ENCODE measurements at places on chromosomes 2 and 18.

- DNase-seq, result no peak
These were observed 430.9 kb upstream of the HNRNPA3 start for GRCh38 chr2:176781570-176782217.

DNA sequence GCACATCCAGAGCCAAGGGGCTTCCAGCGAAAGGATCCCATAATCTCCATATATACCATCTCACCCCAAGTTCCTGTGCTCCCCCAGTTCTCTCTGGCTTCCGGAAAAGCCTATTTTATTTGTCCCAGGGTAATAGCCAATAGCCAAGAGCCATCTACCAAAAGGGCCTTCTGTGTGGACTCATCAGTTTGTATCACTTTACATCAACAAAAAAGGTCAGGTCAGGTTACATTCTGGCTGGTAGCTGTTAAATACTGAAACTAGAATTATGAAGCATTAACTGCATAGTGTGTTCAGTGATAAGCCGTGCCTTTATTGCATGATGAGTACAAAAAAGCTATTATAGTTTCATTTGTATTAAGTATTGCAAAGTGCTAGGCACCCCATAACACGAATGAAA, 223.7 kb downstream of the IRS1 start:
- no peak for DNase-seq

- DNase-seq, result no peak
These were observed 1.0 kb downstream of the PLEKHB2 start for GRCh38 chr2:131105950-131106801.

- DNase-seq, result no peak
These were observed 736.2 kb upstream of the GCFC2 start for GRCh38 chr2:76446872-76447271.

GRCh38 chr2:64007924-64008323, 11.3 kb downstream of the VPS54 start:
- DNase-seq, result no peak

DNA sequence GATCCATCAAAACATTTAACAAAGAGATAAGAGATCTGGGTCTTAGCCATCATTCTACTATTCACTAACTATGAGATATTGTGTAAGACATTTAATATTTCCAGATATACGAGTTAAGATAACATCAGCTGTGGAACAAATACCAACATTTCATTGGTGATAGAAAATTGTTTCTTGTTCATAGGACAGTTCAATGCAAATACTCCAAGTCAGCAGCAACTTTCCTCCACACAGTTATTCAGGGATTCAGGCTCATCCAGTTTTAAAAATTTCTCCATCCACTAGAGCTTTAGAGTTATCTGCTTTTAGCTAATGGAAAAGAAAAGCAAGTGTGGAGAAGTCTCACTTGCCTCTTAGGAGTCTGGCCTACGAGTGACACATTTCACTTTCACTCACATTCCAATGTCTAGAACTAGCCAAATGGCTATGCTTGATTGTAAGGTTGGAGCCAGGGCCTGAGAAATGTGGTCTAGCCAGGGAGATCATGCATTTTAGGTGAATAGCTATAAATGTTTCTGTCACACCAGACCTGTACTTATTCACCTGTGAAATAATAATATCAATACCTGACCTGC, 119.3 kb upstream of the MAPRE2 start:
- DNase-seq, result no peak

- DNase-seq, result no peak
These were observed 43.6 kb upstream of the PTMA start for GRCh38 chr2:231664727-231665126.

GRCh38 chr2:222864296-222864695, 3.5 kb downstream of the ACSL3 start:
- no peak for DNase-seq

DNA sequence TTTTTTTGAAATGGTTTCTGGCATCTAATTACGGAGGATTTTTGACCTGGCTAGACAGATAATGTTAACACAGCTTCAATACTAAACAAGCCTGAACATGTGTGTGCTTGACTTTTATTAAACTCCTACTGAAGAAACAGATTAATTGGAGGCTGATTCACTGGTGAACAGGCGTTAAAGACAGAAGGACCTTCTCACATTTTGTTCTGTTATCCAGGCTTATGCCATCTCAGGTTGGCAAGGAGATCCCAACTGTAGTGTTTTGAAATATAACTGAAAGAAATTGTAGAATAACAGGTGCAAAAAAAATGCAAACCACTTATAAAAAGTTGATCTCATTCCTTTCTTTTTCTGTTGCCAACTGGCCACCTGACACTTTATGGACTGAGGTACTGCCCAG, 269.6 kb downstream of the ARHGAP15 start:
- DNase-seq, result no peak

DNA sequence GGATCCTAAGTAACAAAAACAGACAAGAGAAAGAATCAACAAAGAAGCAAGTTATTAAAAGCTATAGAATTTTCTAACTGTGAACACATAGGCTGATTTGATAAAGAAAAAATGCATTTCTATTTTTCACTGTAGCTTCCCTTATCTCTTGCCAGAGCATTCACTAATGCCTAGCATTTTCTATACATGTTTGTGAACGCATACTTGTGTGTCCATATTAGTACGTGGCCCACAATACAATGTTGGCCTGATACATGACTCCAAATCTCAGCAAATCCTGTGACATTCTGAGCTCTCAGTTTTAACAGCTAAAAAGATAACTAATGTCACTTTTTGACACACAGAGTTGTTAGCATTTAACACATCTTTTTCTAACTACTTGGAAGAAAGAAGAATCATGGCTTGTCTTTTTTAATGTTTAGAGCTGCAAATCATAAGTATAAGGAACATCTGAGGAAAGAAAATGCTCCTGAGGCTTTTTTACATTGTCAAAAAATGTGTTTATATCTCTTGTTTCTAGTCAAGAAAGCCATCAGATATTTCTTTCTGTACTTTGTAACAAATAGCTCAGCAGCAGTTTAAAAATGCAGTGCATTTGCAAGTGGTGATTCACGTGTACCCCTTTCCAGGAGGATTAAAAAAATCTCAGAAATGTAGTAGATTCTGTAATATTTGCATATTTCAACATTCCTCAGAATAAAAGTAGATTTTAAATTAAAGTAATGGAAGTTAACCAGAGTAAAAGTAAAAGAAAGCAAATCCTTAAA, 1646.8 kb upstream of the TMEFF2 start:
- no peak for DNase-seq

DNA sequence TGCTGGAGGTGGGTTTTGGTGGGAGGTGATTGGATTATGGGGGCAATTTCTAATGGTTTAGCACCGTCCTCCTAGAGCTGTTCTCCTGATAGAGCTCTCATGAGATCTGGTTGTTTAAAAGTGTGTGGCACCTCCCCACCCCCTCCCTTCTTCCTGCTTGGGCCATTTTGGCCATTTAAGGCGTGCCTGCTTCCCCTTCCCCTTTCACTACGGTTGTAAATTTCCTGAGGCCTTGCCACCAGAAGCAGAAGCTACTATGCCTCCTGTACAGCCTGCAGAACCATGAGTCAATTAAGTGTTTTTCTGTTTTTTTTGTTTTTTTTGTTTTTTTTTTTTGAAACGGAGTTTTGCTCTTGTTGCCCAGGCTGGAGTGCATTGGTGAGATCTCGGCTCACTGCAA, 335.7 kb upstream of the HS6ST1 start:
- DNase-seq, result no peak

GRCh38 chr2:47243596-47244323, 88.7 kb upstream of the STPG4 start:
- no peak for DNase-seq

DNA sequence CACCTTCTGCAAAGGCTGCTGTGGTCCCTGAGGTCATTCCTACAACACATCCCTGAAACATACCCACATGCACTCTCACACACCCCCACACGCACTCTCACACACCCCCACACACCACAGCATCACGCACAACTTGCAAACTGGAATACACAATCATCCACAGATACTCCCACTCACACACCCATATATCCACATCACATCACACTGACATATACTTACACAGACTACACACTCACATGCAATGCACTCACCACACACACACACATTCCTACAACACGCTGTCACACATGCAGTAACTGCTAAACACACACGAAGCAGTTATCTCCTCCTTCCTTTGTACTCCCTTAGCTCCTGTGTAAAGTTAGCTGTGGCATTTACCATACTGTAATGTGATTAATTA, 57.1 kb upstream of the PKDCC start:
- no peak for DNase-seq

- DNase-seq, result no peak
These were observed 287.8 kb upstream of the SLC39A10 start for GRCh38 chr2:195369218-195369587.

- no peak for DNase-seq
These were observed 145.4 kb downstream of the RTN4 start for GRCh38 chr2:54904836-54905235.

GRCh38 chr2:101410114-101410513, 22.8 kb upstream of the CREG2 start:
- DNase-seq, result no peak

GRCh38 chr2:233706720-233707119, 6.0 kb upstream of the UGT1A5 start:
- no peak for DNase-seq

All from stimulated activated CD8-positive, alpha-beta memory T cell treated with anti-CD3 and anti-CD28 coated beads, Interleukin-4, amount 100 ng/mL, for 1 hour (primary cell).